CD8-positive, alpha-beta memory T cell (primary cell): ENCODE measurements at places on chromosomes 11 and 22. TPM values are rescaled to one million over a fixed set of nuclear protein-coding genes. Genes with fewer than 3 reads are reported as not detected.
A peak's percentile ranks its signal among the peaks of the same experiment; 100 is the strongest.

DNA sequence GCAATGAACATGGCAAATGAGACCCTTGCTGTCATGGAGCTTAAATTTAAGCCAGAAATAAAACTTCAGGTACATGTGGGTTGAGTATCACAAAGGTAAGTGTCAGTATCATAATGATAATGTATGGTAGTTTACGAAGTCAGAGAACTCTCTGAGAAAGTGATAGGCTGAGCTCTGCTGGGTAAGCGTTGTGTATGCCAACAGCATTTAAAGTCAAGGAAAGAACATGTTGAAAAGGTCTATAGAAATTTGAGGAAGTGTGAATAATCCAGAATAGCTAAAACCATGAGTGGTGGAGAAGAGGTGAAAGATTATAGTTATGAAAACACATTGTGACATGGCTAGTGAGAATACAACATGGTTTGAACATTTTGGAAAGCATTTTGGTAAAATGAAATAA is 17.4 kb upstream of the CTSC start:
- DNase-seq = no peak

- DNase-seq = no peak
Measured at GRCh38 chr22:41963453-41964111, 5.7 kb upstream of the SEPTIN3 start.

DNA sequence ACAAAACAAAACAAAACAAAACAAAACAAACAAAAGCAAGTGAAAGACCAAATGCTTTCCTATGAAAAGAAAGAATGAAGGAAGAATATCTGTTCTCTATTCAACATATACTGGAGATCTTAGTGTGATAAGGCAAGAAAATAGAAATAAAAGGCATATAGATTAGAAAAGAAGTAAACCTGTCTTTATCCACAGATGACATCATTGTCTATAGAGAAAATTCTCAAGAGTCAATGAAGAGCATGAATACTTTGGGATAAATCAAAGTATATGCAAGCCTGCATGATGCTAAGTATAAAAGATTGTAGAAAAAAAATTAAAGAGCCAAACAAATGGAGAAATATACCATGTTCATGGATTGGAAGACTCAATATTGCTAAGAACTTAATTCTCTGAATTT is 17.6 kb downstream of the C2CD3 start:
- no peak for DNase-seq

DNA sequence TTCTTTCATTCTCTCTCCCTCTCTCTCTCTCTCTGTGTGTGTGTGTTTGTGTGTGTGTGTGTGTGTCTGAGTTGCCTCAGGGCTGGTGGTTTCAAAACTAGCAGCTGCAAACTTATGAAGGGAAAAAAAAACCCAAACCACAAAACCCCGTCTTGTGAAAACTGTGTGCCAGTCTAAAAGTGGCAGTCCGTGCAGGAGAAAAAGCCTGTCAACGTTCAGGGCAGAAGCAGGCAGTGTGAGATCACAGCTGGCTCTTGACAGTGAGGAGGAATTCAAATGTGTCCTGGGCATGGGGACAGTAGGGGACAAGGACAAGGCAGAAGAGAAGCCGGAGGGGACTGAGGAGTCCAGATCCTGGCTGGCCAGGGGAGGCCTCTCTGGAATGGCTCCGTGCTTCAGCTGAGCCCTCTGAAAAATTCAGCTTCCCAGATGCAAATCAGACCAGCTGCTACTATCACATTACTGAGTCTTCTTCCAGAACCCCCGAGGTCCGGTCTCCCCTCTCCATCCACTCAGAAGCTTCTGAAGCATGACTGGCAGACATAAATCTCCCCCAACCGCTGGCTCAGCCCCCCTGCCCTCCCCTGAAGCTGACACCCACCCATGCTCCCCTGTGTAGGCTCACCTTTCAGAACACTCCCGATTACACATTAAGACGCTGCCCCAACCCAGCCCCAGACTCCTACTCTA is 31.9 kb downstream of the FLI1 start:
- DNase-seq = peak; percentile 33

PNPLA3 gene
- not detected for total RNA-seq

- peak; percentile 34 for DNase-seq
Measured at GRCh38 chr11:6438979-6439571, 1.7 kb downstream of the HPX start.

DNA sequence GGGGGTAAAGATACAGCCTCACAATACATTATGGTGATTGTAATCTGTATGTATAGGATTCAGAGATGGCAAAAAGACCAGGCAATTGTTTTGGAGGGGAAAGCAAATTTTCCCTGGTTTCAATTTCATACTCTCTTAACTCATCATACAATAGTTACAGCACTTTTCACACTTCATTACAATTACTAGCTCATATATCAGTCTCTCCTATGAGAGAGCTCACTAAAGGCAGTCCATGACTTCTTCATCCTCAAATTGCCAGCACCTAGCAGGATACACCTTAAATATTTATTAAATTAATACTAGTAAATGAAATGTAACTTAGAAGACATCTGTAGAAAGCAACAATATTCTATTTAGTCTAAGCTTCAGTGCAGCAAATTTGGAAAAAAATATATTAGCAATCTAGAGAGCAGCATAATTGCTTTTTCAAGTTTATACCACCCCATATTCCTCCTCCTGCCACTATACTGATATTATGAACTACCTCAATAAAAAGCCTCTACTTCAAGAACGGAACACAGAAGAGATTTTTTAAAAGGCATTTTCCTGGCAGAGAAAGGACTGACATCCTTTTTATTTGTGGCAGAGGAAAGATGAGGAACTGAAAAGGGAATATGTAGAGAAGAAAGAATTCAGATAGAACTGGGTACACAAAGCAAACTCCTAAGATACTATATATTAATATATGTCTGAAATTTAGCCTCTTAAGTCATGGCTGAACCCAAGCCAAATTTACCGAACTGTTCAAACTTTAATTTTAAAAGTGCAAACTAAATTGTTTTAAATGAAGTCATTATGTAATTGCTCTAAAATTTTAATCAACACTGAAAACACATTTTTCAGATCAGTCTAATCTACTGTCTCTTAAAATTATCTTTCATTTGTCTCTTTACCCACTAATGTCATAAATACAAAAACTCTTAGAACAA is 27.7 kb downstream of the PICALM start:
- no peak for DNase-seq

DNA sequence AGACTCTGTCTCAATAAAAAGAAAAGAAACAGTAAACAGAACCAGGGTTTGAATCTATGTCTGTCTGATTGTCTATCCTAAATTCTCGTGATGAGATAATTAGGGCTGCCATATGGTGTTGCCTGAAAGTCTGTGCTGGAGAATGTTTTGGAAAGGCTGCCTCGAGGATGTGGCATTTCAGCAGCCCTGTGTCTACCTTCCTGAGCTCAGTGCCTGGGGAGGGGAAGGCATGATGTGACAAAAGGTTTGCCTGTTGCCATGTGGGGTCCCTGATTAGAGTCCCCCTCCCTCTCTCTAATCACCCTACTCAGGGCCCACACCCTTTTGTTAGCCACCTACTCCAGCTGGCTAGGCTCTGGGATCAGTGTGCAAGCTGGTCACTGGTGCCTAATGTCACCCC is 15.2 kb downstream of the CD82 start:
- no peak for DNase-seq

DNA sequence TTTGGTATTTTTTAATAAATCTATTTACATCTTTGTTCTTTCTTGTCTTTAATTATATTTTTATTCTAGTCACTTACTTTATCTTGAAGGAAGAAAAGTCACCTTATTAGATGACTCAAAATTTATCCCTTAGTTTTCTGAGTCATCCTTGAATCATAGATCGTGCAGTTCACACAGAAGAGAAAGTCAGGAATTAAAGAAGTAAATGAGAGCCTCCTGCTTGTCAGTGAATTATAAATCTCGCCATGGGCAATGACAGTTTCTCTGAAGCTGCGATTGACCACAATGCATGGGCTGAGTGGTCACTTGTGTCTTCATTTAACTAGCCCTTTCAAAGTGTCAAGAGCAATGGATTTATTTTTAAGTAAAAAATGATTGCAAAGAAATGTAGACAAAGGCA is 91.2 kb downstream of the LUZP2 start:
- DNase-seq = no peak

HIPK3 gene
- 50.9 TPM for total RNA-seq

DNA sequence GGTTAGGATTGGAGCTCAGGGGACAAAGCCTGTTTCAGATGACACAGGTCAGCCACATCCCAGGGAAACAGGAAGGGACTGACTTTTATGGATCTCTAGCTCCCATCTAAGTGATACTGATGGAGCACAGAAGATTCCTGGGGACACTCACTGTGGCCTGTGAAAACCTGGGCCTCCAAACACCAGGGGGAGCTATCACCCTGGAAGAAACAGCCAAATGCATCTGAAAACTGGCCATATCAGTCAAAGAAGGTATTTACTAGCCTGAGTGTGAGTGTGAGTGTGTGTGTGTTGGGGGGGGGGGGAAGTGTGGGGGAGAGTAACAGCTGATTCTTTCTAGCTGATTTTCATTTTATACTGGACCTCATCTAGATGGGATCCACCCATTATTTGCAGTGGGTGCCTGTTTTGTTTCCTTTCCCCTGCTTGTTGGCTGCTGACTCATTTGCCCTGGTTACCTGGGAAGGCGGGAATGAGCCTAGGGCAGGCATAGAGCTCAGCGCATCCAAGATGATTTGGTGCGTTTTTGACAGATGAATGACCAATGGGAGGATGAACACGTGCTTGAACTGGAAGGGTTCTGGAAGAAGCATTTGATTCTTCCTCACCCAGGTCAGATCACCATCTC is 284.0 kb downstream of the KIRREL3 start:
- DNase-seq = no peak
